Hematopoietic multipotent progenitor cell treated with erythropoietin and hydrocortisone succinate and interleukin-3 and kit ligand, for 4 days (in vitro differentiated cells): ENCODE measurements at places on chromosomes 7 and 10.

DNA sequence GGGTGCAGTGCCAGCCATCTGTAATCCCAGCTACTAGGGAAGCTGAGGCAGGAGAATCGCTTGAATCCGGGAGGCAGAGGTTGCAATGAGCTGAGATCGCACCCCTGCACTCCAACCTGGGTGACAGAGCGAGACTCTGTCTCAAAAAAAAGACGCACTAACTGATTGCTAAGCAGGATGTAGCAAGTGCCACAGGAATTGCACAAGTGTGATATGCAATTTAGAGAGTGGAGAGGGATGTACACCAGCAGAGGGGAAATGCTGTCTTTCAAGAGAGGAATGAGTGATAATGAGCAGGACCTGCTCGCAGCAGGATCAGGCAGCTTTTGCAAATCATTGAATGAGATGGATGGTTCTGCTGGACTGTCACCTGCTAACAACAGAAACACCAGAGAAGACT, 13.3 kb upstream of the SLC16A12 start:
- peak; percentile 25 for DNase-seq

GRCh38 chr10:116728526-116729096, 13.8 kb downstream of the HSPA12A start:
- DNase-seq: no peak

- no peak for DNase-seq
These were observed 12.9 kb downstream of the CALML3 start for GRCh38 chr10:5537684-5538083.

DNA sequence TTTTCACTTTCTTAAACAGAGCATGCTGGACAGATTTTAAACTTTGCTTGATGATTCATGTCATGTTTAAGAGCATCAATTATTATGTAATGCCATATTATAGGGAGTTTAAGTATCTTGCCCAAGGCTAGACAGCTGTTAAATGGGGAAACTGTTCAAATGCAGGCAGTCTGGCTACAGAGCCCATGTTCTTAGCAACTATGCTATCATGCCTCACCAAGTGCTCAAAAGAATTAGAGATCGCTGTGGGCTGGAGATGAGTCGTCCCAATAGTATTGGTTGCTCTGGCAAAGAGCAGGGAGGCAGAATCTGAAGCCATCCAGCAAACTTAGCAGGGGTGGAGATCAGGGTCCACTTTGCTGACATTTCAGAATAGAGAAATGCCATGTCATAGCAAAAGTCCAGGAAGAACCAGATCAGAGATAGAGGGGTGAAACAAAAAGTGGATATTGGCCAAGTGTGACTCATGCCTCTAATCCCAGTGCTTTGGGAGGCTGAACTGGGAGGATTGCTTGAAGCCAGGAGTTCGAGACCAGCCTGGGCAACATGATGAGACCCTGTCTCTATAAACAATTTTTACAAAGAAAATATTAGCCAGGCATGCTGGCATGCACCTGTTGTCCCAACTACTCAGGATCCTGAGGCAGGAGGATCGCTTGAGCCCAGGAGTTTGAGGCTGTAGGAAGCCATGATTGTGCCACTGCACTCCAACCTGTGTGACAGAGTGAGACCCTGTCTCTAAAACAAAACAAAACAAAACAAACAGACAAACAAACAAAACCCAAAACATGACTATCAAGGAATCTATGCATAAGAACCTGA, 57.8 kb downstream of the BAMBI start:
- DNase-seq: peak; percentile 4

DNA sequence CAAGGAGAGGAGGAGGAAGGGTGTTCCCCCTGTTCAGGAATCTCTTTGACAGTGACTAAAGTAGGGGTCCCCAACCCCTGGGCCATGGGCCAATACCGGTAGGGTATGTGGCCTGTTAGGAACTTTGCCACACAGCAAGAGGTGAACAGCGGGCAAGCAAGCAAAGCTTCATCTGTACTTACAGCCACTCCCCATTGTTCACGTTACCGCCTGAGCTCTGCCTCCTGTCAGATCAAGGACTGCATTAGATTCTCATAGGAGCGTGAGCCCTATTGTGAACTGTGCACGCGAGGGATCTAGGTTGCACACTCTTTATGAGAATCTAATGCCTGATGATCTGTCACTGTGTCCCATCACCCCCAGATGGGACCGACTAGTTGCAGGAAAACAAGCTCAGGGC, 201.6 kb downstream of the CAMK1D start:
- DNase-seq: no peak

GRCh38 chr10:42519761-42520460, 118.5 kb downstream of the ZNF33B start:
- no peak for DNase-seq

- DNase-seq: no peak
These were observed 22.9 kb upstream of the NEBL start for GRCh38 chr10:20920061-20920460.
